ENCODE measurements at places on chromosomes 16 and 17.

DNA sequence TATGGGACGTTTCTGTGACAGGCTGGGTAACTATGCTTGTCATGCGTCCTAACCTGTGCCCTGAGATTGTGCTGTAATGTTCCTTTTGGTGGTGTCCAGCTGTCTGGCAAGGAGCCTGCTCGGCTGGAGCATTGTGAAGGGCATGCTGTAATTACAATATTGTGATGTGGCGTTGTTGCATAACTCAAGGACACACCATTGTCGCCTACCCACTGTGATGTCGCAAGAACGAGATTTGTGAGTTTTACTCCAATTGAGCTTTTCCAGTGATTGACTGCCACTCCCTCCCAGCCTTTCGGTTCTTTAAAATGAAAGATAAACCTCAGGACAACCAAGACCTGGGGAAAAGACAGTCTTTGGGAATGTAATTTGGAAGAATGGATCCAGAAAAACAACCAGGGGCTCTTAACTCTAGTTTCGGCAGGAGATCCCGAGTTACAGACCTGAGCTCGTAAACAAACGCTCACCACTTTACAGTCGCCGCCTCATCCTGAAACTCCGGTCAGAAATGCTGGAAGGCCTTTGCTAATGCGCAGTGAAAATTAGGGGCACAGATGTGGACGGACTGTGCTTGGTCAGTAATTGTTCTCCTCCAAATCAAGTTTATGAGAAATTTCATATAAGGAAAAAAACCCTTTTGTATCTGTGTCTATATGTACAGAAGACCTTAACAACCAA, 1.3 kb downstream of the ZNF750 start:
- no peak for DNase-seq

DNA sequence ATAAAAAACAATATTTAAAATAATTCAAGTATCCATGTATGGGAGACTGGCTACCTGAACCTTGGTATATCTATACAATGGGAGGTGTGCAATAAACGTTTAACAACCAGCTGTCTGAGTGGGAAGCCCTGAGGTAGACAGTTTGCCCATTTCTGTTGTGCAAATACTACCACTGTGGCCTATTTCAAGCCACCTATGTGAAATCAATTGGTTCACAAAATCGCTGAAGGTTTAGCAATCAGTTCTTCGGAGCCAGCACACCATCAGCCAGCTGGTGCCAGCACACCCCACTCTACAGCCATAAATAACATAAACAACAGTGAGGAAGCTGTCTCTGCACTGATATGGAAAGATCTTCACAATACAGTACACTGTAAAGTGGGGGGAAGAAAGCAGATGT, 46.7 kb upstream of the KDM8 start:
- no peak for DNase-seq

- DNase-seq = no peak
These were observed 240.1 kb downstream of the SLC39A11 start for GRCh38 chr17:72852277-72852938.

DNA sequence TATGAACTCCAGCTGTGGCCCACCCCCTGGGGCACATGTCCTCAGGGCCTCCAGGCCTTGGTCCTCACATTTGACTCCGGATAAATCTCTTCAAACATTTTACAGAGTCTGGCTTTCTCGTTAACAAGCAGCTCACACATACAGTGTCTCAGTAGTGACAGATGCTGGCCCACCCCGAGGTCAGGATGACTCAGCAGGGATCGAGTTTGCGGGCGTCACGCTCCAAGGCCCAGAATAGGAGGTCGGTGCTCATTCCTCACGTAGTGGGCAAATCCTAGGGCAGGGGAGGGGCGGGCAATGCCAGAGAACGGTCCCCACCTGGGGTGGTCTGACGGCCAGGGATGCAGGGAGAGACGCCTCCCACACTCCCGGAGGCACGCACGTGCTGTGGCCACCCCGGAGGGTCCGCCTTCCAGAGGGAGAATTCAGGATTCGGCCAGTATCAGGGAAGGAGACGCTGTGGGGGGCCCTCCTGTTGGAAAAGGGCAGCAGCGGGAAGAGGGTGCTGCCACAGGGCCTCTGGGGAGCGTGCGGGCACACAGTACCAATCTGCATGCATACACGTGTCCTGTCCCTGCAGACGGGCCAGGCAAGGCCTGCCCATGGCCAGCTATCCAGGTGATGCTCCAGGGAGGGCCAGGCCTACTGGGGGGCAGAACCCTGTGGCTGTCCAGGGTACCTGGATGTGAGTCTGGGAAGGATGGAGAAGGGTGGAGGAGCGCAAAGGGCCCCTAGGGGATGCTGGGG, 8.6 kb downstream of the SLC7A5 start:
- no peak for DNase-seq

- DNase-seq = no peak
These were observed 10.6 kb downstream of the CCDC102A start for GRCh38 chr16:57525761-57526160.

- peak; percentile 14 for DNase-seq
These were observed 35.3 kb downstream of the NPLOC4 start for GRCh38 chr17:81601525-81602120.

DNA sequence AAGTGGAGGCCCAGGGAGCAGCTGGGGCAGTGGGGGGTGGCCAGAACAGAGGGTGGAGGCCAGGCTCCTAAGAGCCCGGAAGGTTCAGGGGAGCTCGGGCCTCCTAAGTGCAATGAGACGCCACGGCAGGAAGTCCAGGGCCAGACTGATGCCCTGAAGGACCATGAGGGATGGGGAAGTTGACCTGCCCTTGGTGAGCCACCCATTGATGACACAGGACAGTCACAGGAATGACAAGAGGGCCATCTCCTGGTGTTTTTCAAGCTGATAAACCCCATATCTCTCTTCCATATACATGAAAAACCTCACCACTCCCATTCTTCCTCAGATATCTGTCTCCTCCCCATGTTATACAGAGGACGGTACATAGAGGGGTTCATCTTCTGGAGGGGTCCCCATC, 5.8 kb upstream of the MRPL58 start:
- no peak for DNase-seq

GRCh38 chr17:61806081-61806828, 57.1 kb downstream of the BRIP1 start:
- DNase-seq = no peak

DNA sequence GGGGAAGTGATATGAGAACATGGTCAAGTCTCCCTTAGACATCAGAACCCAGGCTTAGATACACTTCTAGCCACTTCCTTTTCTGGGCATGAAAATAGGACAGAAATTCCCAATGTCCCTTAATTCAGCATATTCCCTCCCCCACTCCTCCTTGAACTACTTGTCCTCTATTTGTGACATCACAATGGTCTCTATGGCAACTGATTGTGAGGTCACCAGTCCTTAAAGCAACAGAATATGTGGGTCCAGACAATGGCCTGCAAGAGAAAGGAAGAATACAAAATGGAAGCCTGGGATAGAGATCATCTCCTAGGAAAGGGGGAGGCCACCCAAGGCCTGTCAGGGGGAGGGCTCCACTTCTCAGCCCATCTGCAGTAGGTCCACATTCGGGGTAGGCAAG, 6.7 kb upstream of the SEZ6 start:
- DNase-seq = no peak

DNA sequence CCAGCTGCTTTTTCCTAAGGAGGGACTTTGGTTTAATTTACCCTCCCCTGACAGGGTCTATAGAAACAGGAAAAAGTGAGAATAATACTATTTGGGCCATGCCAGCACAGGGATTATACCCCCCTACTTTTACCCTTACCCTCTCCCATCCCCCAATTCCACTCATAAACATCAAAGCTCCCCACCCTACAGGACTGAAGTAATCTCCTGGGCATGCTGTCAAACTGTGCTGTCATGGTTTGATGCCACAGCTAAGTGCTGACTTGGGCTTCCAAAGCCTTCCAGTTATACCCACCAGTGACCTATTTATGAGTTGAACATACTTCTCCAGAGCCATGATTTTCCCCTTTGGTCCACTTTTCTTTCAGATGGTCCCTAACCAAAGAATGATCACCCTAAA, 12.8 kb downstream of the PHF12 start:
- DNase-seq = no peak

GRCh38 chr16:1794221-1794871, 841 bp upstream of the IGFALS start:
- DNase-seq = no peak

DNA sequence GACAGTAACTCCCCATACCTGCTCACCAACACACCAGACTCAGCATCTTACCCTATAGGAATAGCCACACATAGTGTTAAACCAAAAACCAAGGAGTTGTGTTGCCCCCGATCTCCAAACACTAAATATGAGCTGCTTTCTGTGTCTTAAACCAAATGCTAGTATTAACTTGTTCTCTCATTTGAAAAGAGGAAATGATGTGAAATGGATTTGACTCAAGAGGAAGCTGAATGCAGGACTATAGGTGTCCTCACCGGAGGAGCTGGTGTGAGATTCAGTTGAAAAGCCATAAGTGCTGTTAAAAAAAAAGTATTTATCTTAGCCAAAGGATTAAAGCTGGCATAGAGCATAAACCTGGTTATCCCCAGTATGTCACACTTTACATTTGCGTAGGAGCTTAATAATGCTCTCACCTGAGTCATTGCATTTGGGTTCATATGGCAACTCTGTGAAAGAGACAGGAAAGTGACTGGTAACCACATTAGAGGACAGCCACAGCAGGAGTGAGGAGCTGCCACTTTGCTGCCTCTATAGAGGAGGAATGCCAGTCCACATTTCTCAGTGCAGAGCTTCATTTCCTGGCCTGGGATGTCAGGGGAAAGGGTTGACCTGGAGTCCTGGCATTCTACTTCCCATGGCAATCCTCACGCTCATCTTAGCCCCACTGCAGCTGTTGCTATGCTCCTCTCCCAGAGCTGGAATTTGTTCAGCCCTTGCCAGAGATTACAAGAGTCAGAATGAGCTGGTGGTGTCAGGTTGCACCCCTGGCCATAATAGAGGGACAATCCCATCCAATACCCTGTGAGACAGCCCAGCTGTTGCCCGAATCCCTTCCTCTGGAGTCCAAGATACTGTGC, 143.3 kb upstream of the ANKFN1 start:
- no peak for DNase-seq

- DNase-seq = no peak
These were observed 385.4 kb upstream of the RBFOX1 start for GRCh38 chr16:6947291-6947690.

DNA sequence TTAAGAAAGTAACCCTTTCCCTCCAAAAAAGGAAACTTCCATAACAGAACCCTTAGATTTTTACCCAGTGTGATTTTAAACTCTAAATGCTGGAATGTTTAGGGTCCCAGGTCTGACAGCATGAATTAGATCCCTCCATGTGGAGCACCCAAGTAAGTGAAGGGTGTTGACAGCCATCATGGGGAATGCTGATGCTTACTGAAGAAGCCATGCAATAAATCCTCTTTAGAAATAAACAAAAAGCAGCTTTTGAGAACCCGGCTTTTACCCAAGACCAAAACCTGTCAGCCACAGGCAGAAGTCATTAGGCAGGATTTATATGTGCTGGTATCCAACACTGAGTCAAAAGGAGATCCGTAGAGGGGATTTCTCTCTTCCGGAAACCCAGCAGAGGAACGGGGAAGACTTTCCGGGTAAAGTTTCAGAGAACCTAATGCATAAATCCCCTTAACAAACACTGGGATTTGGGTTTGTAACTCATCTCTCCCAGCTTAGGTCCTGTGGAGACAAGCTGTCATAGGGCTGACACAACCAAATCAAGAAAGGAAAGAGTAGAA, 287.5 kb downstream of the IRX3 start:
- no peak for DNase-seq

DNA sequence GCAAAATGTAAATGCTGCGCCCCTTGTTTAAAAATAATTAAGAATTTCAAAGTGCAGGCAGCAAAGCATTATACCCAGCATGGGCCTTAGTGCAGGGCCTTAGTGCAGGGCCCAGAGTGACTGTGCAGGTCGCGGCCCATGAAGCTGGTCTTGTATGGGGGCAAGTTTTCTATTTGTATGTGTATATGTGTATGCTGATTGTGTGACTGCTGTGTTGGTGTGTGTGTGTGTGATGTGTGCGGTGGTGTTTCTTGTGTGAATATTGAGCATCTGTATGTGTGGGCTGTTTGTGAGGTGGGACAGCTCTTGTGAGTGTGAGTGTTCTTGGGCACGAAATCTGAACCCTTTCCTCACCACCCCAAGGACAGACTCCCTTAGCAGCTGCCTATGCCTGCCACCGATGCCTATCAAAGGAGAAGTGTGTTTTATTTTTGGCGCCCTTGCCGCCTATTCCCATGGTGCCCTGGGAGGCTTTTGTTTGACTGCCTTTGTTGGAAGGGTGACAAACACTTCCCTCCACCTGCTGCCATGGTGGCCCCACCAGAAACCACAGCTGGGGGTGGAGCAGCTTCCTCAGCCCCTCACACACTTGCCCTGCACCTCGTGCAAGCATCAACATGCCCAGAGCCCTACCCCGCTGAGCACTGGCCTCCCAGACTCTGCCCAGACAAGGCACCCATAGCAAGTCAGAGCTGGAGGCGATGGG, 18.0 kb downstream of the CCR7 start:
- DNase-seq = no peak

DNA sequence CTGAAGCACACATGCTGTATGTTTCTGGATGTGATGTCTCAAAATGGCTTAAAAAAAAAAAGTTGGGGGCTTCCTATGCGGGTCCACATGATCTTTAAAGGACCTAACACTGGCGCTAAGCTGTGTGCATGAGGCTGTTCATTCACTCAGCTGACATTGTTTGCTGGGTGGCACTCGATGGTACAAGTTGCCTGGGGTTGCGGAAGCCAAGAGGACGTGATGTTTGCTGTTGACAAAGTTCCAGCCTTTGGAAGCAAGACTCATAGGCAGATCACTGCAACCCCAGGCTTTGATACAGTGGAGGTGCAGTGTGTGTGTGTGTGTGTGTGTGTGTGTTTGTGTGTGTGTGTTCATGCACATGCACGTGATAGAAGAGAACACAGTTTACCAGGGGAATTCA, 29.5 kb upstream of the DNAI2 start:
- DNase-seq = no peak

- no peak for DNase-seq
These were observed 42.6 kb downstream of the CYTH1 start for GRCh38 chr17:78739331-78739931.

DNA sequence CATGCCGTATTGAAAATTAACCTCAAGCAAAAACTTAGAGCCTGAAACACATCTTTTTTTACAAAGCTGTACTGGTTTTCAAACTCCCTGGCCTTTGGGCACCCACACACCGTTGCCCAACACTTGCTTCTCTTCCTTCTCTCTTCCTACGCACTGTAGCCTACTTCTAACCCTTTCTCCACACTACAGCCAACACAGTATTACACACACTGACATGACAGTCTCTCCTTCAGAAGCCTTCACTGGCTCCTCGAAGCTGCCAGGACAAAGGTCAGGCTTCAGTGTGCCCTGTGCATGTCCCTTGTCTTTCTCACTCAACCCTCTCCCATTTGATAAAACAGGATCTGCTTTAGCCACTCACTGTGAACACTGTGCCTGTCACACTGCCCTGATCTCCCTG, 8.0 kb downstream of the FANCA start:
- DNase-seq = no peak

- no peak for DNase-seq
These were observed 37.1 kb downstream of the BAIAP2 start for GRCh38 chr17:81071761-81072741.

- no peak for DNase-seq
These were observed 23.5 kb downstream of the TRIM25 start for GRCh38 chr17:56890390-56890789.

- no peak for DNase-seq
These were observed 276.7 kb upstream of the DYNLRB2 start for GRCh38 chr16:80263848-80264694.

Data from T-helper 1 cell (primary cell).